ENCODE measurements at places on chromosomes 4 and X.
A peak's percentile ranks its signal among the peaks of the same experiment; 100 is the strongest.

DNA sequence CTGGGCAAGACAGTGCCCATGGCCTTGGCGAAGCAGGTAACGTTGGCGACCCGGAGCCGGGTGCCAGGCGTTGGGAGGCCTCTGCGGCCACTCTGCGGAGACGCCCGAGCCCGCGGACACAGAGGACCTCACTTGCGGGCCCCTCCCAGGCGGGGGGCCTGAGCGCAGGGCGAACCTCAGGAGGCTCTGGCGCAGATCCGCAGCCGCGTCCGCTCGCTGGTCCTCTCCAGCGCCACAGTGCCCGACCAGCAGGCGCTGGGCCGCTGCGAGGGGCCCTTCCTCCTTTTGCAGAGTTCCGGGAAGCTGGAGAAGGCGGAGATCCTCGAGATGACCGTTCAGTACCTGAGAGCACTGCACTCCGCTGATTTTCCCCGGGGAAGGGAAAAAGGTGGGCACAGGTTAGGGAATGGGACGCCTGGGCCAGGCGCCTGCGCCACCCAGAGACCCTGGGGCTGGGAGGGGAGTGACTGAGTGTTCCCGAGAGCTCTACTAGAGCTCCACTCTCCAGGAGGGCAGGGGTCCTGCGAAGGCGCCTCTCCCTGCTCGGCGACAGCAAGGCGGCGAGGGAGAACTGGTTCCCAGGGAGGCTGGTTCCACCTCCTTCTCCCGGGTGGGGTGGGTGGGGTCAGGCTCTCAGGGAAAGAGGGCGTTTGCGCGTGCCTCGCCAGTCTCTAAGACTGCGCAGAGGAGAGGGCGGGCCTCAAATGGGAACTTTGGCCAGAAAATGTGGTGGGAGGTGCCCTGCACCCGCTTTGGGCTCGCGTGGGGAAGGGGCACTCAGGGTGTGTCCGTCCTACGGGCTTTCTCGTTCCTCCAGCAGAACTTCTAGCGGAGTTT is 1.4 kb downstream of the HELT start:
- DNase-seq, result no peak

- DNase-seq, result no peak
Observed at GRCh38 chr4:151314010-151314355, 11.4 kb downstream of the SH3D19 start.

DNA sequence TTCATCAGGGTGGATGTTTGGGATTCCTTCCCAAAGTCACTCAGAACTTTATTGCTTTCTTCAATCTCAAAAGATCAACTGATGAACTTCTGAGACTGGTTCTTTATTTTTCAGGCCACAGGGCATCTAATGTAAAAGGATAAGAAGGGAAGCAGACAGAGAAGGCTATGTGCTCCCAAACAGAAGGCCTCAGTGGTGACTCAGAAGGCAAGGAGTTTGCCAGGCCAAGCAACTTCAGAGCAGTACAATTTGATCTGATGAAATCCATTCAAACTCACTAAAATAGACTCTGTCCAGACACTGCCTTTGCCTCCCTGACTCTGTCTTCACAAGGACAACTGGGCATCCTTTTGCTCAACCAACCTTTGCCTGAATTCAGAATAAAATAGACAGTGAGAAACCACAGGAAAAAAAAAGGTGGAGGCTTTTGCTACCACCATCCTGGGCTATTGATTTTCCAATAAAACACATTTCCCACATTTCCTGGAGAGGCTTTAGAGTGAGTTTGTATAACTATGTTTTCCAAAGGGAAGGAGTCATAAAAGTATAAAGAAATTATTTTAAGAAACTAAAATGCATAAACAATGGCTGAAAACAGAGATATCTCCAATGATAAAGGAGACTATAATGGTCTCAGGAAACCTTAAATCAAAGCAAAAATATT is 55.2 kb downstream of the ARHGEF6 start:
- DNase-seq, result peak; percentile 53

- peak; percentile 47 for DNase-seq
Observed at GRCh38 chr4:125387770-125388169, 73.0 kb downstream of the FAT4 start.

DNA sequence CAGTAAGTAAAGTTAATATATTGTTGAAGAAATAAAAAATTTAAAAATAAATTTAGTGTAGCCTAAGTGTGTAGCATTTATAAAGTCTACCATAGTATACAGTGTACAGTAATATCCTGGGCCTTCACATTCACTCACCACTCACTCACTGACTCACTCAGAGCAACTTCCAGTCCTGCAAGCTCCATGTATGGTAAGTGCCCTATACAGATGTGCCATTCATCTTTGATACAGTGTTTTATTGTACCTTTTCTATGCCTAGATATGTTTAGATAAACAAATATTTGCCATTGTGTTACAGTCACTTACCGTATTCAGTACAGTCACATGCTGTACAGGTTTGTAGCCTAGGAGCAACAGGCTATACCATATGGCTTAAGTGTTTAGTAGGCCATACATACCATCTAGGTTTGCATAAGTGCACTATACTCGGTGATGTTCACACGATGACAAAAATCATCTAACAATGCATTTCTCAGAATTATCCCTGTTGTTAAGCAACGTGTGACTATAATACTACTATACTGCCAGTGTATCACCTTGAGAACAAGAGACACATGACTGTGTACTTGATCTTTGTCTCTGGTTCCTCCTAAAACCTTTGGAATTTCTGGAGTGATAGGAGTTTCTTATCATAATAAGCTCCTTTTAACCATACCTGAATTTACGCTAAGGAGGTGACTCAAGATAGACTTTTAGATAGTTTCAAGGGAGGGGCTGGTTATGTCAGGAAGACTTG is 25.8 kb upstream of the SEPTIN11 start:
- DNase-seq, result no peak

DNA sequence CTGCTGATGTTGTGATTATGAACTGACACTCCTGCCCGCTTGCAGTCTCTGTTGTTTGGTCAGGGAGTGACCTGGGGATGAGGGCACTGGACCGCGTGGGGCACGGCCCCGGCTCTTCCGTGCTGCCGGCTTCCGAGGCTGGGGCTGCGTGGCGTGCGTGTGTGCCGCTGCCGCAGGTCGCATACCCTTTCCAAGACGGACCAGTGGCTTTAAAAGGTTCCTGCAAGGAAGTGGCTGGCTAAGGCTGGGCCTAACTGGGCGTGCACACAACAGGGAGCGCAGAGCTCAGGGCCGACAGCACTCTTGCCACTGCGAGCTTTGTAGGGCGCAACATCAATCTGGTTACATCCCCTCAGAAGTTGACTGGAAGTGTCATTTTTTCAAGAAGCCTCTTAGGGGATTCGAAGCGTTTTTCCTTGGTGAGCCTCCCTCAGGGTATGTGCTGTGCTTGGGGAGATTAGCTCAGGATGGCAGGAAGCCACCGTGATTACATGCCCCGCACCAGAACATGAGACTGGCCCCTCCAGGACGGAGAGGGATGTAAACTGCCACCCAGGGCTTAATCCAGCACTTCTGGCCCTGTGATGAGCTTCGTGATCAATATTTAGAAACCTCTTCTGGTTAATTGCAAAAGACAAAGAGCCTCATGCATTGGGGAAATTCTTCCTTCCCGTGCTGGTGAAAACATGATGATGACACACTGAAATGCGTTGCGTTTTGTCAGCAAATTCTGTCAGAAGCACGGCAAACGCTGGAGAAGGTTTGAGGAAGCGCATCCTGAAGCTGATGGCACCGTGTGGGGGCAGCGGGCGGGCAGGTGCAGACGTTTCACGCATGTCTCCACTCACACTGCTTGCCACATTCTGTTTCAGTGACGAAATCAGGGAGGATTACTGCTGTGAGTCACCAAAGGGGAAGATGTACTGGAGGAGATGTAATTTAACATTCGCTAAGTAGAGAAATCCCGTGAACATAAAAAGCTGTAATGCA is 11.1 kb downstream of the MAEA start:
- DNase-seq, result no peak
